Fibroblast of skin of right quadriceps (primary cell): ENCODE measurements at places on chromosomes 3 and 15.

- peak; percentile 52 for DNase-seq
Measured at GRCh38 chr15:45307230-45307924, 55.3 kb downstream of the SLC28A2 start.

DNA sequence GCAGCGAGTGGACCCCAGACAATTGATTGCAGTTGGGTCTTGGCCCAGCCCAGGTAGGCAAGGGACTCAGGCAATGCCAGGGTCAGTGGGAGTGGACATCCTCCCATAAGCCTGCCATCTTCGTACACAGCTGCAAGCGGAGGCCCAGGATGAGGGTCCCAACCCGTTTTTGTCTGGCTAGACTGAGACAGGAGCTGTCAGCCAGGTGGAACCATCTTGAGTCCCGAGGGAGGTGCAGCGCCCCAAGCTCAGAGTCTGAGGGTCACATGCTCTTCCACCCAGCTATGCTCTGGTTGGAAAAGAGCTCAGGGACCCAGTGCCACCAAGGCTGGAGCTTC lies 22.6 kb upstream of the IP6K2 start:
- no peak for DNase-seq

DNA sequence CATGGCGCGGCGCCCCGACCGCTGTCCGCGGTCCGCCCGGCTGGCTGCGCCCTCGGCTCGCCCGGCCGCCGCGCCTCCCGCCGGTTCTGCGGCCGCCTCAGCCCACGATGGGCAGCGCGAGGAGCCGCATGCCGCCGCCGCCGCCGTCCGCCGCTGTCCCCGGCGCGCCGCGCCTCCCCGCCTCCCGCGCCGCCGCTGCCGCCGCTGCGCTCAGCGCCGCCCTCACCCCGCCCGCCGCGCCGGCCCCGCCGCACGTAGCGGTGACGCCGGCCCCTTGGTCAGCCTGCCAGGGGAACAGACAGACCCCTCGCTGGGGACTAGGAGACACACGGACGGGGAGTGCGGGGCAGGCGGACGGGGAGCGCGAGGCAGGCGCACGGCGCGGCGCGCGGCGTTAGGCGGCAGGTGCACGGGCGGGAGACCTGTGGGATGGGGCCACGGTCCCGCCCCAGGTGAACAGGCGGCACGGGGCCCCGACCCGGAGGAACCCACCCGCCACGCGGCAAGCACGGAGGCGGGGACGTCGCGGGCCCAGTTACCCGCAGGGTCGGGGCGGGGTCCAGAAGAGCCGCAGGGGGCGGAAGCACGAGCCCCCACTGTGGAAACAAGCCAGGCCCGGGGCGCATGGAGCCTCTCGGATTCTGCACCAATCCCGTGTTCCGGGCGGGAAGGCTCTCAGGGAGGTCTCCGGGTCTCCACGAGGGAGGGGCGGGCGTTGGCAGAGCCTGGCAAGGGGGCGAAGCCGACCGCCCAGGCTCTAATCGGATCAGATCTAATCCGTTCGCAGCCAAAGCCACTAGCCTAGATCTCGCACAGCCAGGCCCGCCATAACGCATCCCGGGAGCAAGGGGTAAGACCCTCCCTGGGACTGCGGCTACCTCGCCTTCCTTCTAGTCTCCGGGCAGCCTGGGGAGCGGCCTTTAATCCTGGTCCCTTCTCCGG lies at the start of gene CSPG5:
CSPG5 (minus strand) TSS at position 175 of the 942 bp plus-strand sequence; CDS start at position 3, 172 bp downstream.
- DNase-seq, result no peak

- no peak for DNase-seq
Measured at GRCh38 chr3:48863122-48863521, 15.4 kb upstream of the PRKAR2A start.

DNA sequence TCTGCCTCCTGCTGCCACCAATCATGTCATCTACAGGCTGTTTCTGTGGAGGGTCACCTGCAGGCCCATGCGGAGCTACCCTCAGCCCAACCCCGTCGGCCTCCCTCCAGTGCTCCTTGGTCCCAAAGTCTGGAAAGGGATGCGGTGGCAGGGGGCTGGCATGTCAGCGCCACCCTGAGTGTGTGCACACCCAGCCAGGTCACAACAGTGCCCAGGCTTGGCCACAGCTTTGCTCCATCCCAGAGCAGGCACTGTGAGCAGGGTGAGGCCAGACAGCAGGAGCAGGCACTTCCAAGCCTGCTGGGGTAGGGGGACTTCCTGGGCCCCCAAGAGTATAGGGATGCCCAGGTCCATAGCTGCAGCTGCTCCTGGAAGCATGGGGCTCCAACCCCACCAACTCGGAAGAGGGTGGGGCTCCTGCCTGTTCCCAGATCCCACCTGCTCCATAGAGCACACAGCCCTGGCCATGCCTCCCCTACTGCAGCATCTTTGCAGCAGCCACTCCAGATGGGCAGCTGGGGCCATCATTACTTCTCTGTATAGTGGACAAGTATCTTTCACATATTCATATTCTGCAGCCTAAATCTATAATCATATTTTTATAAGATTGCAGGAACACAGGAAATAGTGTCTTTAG lies 109.3 kb downstream of the CBLB start:
- DNase-seq, result no peak

GRCh38 chr15:74799255-74799855 lies 13.3 kb upstream of the LMAN1L start:
- no peak for DNase-seq

DNA sequence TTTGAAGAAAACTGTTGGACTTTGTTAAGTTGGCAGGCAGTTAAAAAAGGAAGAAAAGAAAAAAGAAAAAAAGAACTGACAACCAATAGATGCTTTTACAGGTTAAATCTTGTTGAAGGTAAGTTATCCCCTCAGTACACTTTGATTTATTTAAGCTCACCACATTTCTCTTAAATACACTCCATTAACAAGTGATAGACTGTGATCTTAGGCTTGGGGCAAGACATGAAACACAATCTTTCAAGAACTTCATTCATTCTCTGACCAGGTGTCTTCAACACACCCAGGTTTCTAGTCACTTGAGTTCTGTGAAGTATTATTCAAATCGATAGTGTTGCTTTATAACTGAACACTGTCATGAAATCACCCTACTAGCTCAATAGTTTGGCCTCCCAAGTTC lies 751.9 kb downstream of the ROBO1 start:
- no peak for DNase-seq

- DNase-seq, result no peak
Measured at GRCh38 chr3:39358333-39358732, 24.8 kb upstream of the SLC25A38 start.

DNA sequence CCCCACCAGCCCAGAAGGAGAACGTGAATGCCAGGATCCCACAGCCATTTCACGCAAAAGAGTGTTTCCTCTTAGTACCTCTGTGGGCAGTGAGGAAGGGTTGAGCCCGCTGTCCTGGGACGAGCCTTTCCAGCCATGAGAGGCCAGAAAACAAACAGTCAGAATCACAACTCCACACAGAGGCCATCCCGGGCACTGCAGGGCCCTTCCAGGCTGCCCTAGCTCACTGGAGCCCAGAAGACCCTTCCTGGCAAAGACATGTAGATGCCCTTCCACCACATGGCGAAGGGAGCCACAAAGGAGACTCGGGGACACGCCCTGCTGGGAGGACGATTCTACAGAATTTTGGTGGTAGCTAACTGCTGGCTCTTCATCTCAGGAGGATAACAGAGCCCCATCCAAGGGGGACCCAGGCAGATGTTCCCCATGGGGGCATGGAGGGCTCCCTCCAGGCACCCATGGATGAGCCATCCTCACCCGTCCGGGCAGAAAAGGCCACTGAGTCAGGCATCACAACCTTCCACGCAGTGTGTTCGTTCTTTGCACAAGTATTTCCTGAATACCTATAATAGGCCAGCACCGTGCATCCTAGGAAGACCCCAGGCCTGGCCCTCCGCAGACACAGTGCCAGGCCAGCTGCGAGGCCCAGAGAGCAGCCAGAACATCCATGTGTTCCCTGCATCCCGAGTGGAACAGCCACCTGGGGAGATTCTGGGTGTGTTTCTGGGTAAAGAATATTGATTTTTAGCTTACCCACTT lies 47.2 kb downstream of the SLC12A8 start:
- DNase-seq, result peak; percentile 42

GRCh38 chr3:23797491-23797890 lies 8.3 kb upstream of the UBE2E1 start:
- DNase-seq, result no peak
